ENCODE measurements at places on chromosomes 7 and 10.

DNA sequence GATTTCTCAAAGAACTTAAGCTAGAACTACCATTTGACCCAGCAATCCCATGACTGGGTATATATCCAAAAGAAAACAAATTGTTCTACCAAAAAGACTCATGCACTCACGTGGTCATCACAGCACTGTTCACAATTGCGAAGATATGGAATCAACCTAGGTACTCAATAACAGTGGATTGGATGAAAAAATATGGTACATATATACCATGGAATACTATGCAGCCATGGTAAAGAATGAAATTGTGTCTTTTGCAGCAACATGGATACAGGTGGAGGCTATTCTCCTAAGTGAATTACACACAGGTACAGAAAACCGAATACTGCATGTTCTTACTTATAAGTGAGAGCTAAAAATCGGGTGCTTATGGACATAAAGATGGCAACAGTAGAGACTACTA lies 61.8 kb downstream of the PIK3CG start:
- DNase-seq, result no peak

GRCh38 chr7:140165422-140165821 lies 11.4 kb downstream of the KDM7A start:
- no peak for DNase-seq

DNA sequence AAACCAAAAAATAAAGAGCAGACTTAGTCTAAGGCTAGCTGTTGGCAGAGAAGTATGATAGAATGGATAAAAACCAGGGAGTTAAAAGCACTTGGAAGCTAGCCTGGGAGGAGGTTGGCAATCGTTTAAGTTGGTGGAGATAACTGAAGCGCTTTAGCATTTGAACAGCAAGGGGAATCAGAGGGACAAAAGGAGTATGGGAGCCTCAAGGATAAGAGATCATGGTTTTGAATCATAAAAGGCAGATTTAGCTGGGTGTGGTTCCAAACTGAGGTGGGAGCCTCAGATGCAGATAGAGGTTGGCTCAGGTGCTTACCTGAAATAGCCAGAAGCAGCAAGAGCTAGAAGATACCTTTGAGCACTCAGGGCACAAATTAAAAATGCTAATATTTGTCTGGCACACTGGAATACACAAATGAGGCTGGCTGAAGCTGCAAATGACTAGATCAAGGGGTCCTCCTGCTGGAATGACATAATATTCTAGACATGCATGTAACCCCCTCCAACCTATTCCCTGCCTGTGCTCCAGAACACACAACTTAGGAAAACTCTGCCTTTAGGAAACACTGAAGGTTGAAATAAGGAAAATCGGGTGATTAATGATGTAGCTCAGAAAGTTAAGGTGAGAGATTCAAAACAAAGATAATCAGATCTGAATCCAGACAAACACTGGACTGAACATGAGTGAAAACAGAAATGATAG lies 372.3 kb upstream of the LRRN3 start:
- no peak for DNase-seq

GRCh38 chr10:71270301-71271220 lies 48.5 kb upstream of the SLC29A3 start:
- no peak for DNase-seq

DNA sequence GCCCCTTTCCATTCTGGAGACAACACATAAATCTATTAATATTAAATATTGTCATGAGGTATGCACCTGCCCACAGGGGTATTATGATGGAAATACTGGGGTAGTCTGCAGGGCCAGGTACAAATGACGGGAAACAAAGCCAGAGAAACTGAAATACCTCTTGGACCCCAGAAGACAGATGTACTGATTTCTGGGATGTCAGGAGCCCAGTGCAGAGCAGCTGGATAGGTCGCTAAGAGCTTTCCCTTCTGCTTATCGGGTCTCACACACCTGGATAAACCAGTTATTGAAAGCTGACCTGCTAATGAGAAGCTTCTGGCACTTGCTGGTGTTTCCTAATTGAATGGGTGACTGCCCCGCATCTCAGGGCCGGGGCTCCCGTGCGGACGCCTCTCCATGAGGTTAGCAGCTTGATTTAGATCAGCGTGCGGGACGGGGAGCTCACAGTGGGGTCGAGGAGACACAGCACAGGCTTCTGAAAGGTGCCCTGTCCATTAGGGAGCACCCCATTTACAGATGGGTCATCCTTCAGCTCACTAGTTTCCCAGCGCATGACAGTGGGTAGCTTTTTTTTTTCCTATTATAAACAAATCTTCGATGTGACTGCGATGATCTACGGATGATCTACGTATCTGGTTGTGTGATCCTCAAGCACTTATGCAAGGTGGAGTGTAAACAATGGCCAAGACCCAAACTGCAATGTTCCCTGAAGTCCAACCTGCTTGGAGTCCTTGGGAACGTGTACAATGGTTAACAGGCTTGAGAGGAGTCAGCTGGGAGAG lies 1.5 kb upstream of the INSIG1 start:
- DNase-seq, result no peak

DNA sequence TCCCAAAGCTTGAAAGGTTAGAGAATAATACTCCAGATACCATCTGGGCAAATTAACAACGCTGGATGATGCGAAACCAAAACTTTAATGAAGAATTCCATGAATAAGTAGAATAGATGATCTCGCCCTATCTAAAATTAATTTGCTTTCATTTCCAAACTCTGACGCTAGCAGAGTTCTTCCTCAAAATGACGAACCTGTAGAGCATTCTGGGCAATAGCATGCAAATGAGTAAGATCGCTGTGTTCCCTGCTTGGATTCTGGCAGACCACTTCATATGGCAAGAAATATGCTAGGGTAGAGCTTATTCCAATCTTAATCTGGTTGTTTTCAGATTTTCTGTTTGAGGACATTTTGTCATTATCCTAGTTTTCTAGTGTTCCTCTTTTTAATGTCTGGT lies 36.1 kb upstream of the SMNDC1 start:
- DNase-seq, result no peak

DNA sequence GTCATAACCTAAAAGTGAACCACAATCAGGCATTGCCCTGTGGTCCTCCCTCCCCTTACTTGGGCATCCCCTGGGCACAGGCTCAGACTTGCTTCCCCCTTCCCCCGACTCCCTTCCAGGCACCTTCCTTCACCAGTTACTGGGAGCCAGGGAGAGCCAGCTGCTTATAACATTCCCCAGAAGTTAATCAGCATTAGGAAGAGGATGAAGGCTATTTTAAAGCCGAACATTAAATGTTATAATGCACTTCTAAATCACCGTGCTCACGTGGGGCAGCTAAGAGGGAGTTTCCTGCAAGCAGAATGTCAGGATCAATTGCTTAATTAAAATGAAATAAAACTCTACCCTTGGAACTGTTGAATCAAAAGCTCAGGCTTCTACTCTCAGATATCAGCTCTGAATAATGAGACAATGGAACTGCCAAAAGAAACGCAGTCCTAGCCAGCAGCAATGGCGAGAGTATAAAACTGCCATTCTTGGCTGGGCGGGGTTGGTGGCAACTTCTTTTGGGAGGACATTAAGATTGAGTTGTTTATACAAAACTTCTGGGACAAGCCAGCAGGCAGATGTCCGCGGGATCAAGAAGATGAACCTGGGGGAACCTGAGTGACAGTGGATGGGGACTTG lies 169.5 kb downstream of the FANK1 start:
- DNase-seq, result no peak

DNA sequence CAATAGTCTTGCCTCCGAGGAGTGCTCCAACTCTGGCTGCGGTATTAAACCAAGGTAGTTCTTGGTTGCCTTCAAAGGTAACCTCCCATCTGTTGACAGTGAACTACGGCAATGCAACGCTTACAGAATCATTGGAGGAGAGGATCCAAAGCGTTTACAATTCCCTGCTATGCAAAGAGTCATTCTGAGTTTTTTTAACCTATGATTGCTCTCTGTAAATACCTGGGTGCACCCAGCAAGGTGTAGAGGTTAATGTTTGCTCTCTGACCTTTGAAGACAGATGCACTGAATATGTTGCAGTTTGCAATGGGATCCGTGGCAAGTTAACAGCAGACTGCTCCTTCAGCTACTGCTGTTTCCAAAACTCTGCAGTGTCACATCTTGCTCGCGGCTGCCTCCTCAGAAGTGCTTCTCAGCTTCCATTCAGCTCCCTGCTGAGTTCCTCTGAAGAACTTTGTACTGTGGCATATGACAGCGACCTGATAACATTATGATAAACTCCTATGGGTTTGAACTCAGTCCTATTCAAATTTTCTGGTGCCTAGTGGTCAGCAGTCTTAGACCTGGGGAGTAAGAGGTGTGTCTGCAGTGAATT lies 29.0 kb downstream of the KIAA1217 start:
- DNase-seq, result no peak

GRCh38 chr7:27513885-27514284 lies 148.8 kb downstream of the HIBADH start:
- no peak for DNase-seq

DNA sequence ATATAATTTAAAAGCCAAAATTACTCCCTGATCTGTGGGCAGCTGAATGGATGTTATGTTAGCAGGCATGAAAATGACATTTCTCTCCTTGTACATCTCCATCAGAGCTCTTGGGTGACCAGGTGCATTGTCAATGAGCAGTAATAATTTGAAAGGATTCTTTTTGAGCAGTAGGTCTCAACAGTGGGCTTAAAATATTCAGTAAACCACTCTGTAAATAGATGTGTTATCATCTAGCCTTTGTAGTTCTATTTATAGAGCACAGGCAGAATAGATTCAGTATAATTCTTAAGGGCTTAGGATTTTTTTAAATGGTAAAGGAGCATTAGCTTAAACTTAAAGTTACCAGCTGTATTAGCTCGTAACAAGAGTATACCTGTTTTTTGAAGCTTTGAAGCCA lies 52.0 kb downstream of the MRPL32 start:
- no peak for DNase-seq

- DNase-seq, result no peak
Measured at GRCh38 chr7:99713995-99714570, 20.9 kb downstream of the CYP3A7 start.

GRCh38 chr7:24039991-24040624 lies 243.9 kb upstream of the NPY start:
- no peak for DNase-seq

DNA sequence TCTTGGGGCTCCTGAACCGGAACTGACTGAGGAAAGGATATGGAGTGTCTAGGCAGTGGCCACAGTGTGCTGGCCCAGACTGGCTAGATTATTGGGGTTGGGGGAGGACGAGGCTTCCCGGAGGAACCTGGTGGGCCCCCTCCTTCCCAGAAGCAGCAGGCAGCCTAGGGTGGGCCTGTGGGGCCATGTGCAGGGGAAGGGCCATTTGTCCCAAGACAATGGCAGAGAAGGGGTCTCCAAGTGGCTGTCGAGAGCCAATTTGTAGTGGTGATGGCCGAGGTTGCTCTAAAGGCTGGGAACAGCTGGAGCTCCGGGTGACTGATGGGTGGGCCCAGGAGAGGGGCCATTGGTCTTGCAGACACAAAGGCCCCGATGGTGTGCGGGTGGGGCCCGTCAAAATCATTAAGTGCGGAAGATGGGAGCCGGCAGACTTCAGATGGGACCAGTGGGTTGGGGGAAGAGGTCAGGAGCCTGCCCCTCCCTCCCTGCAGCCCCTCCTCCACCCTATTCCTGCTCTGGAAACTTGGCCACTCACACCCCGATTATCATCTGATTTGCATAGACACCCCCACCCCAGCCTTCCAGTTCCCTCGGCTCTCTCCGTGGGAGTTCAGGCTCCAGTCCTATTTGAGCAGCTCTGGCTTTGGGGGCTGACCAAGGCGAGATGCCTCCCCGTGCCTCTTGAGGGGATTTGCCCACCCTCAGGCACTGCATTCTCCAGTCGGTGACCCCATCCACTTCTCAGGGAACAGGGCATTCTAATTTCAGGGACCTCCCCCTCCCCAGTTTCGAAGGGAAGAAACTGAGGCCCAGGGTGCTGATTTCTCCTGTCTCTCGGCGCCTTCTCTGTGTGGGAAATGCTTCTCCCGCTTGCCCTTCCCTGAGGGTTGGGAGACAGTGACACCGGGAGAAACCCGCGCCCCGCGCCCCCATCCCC lies 36.0 kb upstream of the PAX2 start:
- no peak for DNase-seq

DNA sequence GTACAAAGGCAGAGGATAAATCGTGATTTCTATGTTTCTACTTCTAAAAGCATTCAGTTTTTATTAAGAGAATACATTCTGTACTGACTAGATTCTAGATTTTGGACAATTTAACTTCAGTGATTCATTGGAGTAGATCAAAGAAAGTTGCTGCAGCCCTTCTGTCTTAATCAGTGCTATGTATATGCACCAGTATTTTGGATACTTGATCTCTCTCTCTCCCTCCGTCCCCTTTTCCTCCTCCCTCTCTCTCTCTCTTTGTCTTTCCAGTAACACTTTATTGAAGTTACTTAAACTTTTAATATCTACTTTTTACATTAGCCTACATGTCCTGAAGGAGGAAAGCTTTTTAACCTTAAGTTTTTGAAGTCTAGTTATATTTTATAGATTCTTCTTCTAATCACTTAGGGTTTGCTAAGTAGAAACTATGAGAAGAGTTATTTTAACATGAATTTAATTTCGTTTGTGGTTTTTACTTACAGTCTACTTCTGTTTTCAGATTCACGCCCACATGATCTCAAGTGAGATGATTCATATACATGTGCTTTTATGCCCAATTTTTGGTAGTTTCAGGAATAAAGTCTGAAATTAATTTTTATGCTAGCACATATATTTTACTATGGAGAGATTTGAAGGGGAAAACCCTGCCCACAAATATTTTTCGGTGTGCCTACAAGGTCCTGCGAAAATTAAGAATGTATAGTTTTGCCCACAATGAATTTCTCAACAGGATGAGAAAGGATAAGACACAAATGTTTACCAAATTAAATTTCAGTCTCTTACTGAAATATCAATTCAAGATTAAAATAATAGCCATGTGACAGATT lies 9.1 kb downstream of the MDFIC start:
- DNase-seq, result no peak

DNA sequence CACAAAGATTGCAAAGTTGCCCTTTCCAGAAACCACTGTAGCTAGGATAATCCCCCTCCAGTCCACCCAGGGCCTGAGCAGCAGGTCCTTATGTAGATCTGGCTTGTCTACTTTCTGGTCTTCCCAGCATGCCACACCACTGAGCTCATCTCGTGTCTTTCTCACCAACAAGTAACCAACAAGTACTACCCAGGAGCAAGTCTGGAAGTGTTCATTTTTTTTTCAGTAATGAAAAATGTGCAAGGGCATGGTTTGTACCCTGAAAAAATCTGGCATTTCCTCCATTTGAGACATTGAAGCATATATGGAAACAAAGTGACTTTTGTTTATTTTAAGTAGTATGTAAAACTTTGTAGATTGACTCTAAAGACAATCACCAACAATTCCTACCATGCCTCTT lies 120.8 kb downstream of the INHBA start:
- DNase-seq, result no peak

Measured in stimulated activated CD8-positive, alpha-beta memory T cell treated with anti-CD3 and anti-CD28 coated beads, Interleukin-2, amount 100 ng/mL, for 1 hour (primary cell).